Hematopoietic multipotent progenitor cell treated with erythropoietin and hydrocortisone succinate and interleukin-3 and kit ligand, for 8 days (in vitro differentiated cells): ENCODE measurements at places on chromosomes 12 and 14.

DNA sequence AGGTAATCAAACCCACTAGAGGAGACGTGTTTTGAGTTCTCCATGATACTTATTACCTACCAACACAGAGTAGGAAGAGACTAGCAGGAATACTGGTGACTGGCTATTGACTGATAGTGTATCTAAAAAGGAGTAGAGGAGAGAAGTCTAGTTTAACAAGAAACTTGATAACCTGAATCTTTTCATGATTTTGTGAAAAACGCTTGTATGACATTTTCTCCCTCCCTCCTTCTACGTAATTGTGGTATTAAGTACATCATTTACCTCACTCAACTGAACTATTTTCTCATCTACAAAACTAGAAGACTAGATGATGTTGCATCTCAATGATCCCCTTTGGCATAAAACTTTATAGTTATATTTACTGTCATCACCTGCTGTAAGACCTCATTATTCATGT, 107.4 kb downstream of the PPP1R12A start:
- DNase-seq: no peak

DNA sequence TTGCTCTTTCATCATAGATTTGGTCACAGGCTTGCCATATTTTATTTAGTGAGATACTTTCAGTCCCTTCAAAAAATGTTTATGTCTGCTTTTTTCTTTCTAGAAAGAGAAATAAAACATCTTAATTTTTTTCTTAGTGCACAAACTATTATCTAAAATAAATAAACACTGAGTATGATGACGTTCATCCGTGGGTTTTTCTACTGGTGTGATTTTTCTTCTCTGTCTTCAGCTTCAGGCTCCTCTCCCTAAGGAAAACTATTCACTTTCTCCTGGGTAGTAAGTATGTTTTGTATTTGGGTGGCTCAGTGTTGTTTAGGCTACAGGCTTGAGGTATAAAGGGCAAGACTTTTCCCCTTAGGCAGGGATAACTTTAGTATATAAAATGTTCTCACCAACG, 154.7 kb downstream of the DACT1 start:
- no peak for DNase-seq

DNA sequence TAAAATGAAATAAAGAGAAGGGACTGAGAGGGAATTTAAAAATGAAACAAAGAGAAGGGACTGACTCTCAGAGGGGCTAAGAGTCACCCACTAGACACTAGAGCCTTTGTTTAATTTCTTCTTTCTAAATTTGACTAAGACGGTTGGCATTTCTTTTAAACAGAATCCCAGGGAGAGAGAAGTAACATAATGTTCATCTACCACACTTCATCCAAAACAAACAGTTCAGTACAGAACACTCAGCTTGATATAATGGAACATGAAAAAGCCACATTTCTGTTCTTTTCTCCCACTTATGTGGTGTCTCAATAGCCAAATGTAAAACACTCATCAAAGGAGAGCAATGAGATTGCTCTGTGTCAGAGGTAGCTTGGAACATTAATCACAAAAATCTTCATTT, 10.1 kb upstream of the NT5DC3 start:
- DNase-seq: no peak

GRCh38 chr14:73785834-73786635, 65.6 kb upstream of the PTGR2 start:
- peak; percentile 77 for DNase-seq

DNA sequence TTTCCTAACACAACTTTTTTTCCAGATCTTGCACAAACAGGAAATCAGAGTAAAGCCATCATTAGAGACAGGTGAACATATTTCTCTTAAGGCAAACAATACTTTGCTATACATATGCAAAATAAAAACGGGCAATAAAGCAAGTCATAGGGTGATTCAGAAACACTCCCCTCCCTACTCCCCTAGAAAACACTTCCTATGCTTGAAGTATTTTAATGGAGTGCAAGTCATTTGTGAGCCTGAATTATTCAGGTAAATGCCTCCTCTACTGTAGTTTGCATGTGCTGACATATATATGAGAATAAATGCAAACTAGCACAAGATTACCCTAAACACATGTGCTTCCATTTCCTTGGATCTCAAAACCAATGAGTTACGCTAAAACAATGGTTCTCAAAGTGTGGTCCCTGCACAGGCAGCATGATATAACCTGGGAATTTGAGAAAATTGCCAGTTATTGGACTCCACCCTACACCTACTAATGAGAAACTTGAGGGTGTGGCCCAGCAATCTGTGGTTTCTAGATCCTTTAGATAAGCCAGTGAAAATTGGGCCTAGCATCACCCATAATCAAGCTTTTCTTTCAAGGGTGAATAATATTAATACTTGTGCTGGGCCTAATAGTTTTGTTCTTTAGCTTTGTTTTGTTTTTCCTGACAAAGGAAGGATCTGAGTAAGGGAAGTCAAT, 159.7 kb upstream of the BMP4 start:
- DNase-seq: no peak

- DNase-seq: no peak
Measured at GRCh38 chr12:44500423-44500822, 375.7 kb downstream of the NELL2 start.

DNA sequence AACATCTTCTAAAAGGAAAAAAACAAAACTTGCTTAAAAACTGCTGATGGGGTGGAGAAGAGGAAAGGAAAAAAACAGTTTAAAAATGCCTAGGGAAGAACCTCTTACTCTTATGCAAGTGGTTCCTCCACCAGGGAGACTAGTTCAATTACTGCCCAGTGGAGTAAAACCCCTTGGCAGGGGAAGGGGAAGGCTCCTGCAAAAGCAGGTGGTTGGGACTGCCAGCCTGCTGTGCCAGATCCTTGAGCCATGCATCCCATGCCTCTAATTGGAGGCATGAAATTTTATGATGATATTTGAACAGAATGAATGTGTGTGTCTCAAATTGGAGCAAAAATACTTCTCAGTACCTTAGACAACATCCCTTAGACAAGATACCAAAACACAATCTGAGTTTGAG, 118.8 kb downstream of the FSCB start:
- DNase-seq: no peak

GRCh38 chr12:85309125-85309566, 29.1 kb downstream of the ALX1 start:
- DNase-seq: no peak

- peak; percentile 90 for DNase-seq
Measured at GRCh38 chr14:55963295-55963694, 154.9 kb upstream of the PELI2 start.

DNA sequence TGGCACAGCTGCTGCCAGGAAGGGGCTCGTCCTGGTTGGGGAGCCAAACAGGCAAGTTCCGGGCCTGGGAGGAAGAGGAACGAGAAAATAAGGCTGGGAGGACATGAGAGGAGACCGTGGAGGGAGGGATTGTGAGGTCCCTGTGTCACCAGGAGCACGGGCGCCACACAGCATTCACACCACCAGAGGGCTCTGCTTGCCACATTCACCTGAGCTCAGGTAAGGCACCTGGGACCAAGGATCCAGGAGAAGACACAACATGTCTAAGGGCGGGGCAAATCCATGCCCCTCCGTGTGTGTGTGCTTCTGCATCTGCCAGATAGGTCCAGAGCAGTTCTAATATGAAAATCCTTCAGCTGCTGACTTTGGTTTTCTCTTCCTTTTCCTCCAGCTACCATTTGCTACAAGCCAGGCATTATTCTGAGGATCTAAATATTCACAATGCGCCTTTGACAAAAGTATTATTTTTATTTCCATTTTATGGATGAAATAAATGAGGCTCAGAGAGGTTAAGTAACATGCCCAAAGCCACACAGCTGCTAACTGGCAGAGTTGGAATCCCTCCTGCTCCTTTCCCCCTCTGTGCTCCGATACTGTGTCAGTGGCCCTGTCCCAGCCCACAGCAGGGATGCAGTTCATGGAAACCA, 14.6 kb downstream of the RAPGEF3 start:
- peak; percentile 12 for DNase-seq

DNA sequence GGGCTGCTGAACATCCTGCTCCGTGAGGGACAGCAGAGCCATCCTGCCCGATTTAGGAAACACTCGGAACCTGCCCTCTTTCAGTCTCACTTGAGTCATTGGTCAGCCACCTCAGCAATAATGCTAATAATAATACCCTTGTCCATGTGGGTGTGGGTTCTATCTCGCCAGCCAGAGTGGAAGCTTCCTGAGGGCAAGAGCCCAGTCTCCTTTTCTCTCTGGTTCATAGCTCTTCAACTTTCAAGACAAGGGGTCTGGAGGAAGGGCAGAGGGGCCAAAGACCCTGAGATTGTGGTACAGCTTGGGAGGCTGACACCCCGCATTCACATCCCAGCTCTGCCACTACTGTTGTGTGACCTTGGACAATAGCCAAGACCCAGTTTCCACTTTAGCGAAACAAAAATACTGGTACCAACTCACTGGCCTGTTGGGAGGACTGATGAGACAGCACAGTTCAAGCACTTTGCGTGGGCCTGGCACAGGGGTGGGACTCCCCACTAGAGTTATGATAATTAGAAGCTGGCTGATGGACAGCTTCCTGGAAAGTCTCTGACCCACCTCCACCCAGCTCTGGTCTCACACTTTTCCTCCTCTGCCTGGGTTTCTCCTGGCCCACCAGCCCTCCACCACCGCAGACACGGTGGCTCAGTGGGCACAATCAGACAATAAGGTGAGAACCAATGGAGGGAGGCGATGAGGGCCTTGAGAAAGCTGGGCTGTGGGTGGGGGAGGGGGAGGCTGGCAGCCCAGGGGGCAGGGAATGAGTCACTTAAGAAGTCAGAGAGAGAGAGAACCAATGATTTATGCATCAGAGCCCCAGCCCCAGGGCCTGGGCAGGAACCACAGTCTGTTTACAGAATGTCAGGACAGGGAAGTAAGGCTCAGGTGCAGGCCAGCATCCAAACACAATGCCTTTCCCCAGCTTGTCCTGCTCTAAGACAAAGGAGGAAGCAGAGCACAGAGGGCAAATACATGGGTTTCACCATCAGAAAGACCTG, 9.6 kb downstream of the FAIM2 start:
- no peak for DNase-seq

GRCh38 chr14:85129921-85130320, 400.0 kb upstream of the FLRT2 start:
- no peak for DNase-seq

DNA sequence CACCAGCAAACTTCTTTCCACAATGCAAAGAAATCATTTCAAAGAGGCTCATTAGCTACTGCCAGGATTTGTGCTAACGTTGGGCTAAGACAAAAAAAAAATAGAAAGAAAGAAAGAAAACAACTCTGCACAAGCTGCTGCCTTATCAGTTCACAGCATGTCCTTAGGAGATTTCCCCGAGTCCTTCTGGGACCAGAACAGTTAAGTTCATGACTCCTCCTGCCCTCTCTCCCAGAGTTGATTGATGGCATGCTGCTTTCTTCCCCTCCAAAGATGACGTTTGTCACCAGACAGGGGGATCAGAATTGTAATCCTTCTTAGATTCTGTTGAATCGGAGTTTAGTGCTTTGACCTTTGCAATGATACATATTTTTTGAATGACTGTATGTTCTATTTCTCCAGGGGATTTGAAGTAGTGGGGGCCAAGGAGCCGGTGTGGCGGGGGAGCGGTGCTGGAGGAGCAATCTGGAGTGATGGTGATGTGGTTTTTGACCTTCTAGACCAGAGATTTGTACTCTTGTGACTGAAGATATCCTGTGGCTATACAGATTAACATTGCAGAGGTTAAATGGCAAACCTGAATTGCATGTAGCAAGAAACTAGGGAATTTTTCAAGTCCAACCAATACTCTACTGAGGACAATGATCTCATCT, 409.2 kb upstream of the TMPO start:
- DNase-seq: no peak

DNA sequence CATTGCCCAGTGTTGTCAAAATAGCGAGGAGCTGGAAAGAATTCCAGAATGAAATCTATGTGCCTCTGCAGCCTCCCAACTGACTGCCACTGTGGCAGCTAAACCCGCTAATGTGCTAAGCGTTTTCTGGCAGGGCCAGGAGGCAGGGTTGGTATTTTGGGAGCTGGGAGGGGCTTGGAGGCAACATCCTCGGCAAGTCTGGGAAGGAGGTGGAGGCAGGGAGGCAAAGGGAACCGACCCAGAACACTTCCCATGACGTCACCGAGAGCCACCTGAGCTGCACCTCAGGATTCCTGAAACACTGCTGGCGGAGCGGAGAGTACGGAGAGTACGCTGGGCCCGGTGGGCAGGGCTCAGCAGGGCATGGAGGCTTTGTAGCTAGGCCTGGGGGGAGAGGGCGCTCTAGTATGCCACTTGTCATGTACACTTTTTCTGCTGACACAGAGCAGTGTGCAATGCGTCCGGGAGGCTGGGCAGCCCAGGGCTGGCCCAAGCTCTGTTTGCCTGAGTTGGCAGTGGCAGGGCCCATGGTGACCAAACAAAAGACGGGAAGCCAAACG, 81.5 kb downstream of the DPF3 start:
- no peak for DNase-seq

DNA sequence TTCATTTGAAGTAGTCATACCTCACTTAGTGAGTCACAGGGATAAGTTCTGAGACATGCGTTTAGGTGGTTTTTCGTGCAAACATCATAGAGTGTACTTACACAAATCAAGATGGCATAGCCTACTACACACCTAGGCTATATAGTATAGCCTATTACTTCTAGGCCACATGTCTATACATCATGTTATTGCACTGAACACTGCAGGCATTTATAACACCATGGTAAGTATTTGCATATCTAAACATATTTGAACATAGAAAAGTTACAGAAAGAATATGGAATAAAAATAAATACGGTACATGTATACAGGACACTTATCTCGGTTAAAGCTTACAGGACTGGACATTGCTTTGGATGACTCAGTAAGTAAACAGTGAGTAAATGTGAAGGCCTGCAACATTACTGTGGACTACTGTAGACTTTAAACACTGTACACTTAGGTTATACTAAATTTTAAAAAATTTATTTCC, 670.6 kb downstream of the SLC16A7 start:
- no peak for DNase-seq

DNA sequence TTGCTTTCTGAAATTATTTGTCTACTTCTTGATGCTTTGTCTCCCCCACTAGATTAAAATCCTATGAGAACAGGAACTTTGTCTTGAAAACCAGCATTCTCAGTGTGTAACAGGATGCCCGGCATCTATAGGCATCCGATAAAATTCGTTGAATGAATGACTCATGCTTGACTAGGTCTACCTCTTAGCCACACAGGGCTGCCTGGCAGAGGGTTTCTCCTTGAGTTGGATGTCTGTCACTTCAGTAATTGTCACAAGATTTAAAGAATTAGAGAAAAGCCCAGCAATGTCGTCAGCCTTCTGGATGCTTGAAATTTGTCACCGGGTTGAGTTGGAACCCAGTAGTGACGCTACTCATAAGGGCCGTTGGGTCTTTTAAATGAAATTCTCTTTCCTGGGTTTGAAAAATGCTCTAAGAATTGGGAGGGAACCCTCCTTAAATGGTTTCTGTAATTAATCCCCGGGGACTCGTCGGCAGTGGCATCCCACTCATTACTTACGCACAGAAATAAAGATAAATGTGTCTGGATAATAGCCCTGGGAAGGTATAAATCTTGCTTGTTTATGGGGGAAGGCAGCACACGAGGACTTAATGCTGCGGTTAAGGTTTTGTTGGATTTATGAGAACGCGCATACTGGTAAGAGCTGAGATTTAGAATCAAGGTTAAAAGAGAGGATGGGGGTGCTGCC, 194.1 kb downstream of the AACS start:
- no peak for DNase-seq
